ENCODE measurements at places on chromosomes 4 and X.

- no peak for DNase-seq
These were observed 40.4 kb downstream of the CCDC158 start for GRCh38 chr4:76380561-76380960.

- DNase-seq, result no peak
These were observed 737.2 kb upstream of the SLIT2 start for GRCh38 chr4:19514276-19515070.

DNA sequence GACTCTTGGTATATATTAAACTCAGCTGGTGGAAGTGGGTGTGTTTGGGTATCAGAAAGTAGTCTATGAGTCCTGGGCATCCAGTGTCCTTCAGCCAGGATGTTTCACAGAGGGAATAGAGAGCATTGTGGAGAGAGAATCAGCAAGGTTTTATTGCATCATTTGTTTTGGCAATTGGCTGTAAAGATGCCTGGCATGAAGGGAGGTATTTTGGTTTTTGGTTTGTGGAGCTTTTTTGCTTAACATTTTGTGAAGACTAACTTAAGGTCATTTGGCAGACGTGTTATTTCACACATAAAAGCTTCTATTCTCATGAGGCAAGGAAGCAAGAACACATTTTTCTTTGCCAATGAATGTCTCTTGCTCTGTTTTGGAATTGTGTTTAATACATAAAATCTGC lies 71.1 kb downstream of the DCLK2 start:
- no peak for DNase-seq

GRCh38 chr4:162657966-162658365 lies 494.2 kb upstream of the FSTL5 start:
- DNase-seq, result no peak

DNA sequence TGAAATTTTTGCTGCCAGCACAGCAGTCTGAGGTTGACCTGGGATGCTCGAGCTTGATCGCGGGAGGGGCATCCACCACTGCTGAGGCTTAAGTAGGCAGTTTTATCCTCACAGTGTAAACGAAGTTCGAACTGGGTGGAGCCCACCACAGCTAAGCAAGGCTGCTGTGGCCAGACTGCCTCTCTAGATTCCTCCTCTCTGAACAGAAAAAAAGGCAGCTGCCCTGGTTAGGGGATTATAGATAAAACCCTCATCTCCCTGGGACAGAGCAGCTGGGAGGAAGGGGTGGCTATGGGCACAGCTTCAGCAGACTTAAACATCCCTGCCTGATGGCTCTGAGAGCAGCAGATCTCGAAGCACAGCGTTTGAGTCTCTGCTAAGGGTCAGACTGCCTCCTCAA lies 314.6 kb downstream of the STPG2 start:
- DNase-seq, result no peak

- DNase-seq, result peak; percentile 68
These were observed 275.7 kb upstream of the RASGEF1B start for GRCh38 chr4:81747242-81747930.

DNA sequence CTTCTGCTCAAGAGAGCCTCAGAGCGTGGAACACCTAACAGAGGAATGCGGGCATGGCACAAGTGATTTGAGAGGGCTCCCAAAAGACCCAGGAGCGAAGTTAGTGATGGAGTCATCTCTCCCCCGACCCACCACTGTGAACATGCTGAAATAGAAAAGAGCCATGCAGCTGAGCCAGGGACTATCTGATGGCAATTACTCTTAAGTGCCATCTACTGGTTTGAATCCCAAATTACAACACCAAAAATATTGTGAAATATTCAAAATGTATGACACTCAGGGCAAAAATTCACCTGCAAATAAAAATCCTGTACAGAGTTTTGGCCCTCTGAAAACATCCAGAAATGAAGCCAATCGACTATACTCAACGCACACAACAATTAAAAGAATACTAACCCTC lies 2038.9 kb upstream of the ADGRL3 start:
- DNase-seq, result no peak
